Activated naive CD4-positive, alpha-beta T cell treated with anti-CD3 and anti-CD28 coated beads, Interleukin-2, amount 10 ng/mL, durations not matched to agents 7 days and 5 days (primary cell): ENCODE measurements at places on chromosomes 11 and 22.

DNA sequence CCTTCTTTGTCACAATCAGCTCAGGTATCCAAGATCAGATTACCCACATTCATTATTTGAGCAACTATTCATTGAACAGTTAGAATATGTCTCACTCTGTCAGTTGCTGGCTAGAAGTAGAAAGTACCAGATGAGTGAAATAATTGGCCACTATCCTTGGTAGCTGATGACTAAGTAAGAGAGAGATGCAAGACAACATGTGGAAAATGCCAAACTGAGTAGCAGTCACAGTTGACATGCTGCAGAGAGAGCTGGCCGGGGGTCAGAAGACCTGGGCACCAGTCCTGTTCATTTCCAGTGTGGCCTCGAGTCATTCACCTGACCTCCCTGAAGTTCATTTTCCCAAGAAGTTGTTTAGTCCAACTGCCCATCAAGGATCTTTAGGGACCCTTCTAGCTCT lies 22.5 kb upstream of the SMIM35 start:
- no peaks in the 10 kb centered on the region for H3K36me3 ChIP-seq
- no peak overlapping the region for H3K4me3 ChIP-seq
- peaks cover 51% of the 10 kb centered on the region for H3K27me3 ChIP-seq
- H3K4me1 ChIP-seq, result peaks cover 3% of the 10 kb centered on the region
- no peak overlapping the region for H3K27ac ChIP-seq

GRCh38 chr11:131829725-131830124 lies 459.3 kb downstream of the NTM start:
- no peak for DNase-seq
- H3K4me3 ChIP-seq, result no peak overlapping the region
- H3K27ac ChIP-seq, result no peak overlapping the region
- no peaks in the 10 kb centered on the region for H3K27me3 ChIP-seq
- H3K36me3 ChIP-seq, result no peaks in the 10 kb centered on the region

GRCh38 chr11:10780040-10780439 lies 28.7 kb downstream of the EIF4G2 start:
- peaks cover 28% of the 10 kb centered on the region for H3K36me3 ChIP-seq
- no peaks in the 10 kb centered on the region for H3K4me1 ChIP-seq
- H3K27ac ChIP-seq, result no peak overlapping the region
- no peak for DNase-seq
- peaks cover 3% of the 10 kb centered on the region for H3K27me3 ChIP-seq

- H3K36me3 ChIP-seq, result no peaks in the 10 kb centered on the region
- no peak overlapping the region for H3K4me3 ChIP-seq
- DNase-seq, result no peak
- peaks cover 44% of the 10 kb centered on the region for H3K4me1 ChIP-seq
- H3K27me3 ChIP-seq, result peaks cover 29% of the 10 kb centered on the region
Measured at GRCh38 chr11:114215871-114216795, 80.1 kb upstream of the NNMT start.
